ENCODE measurements at places on chromosomes 7 and 10.

DNA sequence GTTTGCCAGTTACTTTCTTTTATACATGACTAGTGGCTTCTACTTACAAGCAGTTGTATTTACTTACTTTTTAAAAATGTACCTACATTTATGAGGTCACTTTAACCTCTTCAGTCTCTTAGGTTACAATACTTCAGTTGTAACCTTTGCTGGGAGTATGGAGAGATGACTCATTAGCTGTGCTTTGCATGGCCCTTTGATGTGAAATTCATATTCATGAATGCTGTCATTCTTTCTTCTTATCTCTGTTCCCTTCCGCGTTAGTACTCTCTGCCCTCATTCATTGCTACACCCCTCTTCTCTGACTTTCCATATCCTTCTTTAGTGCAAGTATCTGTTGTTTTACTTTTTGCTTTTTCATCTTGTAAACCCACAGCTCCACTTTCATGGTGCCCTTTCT is 164.3 kb downstream of the BMPER start:
- DNase-seq: no peak

DNA sequence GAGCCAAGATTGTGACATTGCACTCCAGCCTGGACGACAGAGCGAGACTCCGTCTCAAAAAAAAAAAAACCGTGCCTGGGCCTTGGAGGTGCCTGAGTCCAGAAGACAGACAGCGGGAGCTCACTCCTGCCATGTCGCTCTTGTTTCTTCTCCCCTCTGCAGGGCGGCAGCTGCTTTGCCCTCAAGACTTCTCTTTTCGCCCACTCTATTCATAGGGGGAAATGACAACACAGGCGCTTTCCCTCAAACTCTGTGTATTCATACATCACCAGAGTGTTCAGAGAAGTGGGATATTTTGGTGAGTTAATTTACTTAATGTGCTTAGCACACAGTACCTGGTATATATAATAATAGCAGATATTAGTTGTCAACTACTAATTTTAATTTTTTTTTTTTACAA is 44.5 kb downstream of the FOXK1 start:
- no peak for DNase-seq

DNA sequence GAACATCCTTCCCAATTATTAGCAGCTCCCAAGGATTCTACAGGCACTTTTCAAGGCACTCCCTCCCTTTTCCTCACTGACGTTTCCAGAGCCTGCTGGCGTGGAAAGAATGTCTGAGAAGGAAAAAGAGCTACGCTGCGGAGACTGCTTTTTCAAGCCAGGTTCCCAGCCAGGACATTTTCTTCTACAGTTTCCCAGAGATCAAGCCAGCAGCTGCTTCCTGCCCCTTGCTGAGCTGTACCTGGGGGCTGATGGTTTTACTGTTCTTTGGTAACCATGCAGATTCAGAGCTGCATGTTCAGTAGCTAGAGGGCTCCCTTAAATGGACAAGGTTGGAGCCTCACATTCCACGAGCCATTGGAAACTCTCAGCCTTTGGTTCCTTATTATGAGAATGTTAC is 133.4 kb downstream of the EVX1 start:
- peak; percentile 74 for DNase-seq

- no peak for DNase-seq
Measured at GRCh38 chr10:48651293-48651692, 33.4 kb upstream of the WDFY4 start.

GRCh38 chr10:92183199-92183598 is 107.7 kb downstream of the CPEB3 start:
- DNase-seq: no peak
